ENCODE measurements at places on chromosomes 12 and 14. TPM values are rescaled to one million over a fixed set of nuclear protein-coding genes. Genes with fewer than 3 reads are reported as not detected.

- DNase-seq, result no peak
These were observed 102.9 kb downstream of the ADGRD1 start for GRCh38 chr12:131056626-131057025.

Gene ITGB7
- 32.5 TPM for total RNA-seq

- DNase-seq, result no peak
These were observed 129.4 kb downstream of the RPAP3 start for GRCh38 chr12:47576289-47576945.

DNA sequence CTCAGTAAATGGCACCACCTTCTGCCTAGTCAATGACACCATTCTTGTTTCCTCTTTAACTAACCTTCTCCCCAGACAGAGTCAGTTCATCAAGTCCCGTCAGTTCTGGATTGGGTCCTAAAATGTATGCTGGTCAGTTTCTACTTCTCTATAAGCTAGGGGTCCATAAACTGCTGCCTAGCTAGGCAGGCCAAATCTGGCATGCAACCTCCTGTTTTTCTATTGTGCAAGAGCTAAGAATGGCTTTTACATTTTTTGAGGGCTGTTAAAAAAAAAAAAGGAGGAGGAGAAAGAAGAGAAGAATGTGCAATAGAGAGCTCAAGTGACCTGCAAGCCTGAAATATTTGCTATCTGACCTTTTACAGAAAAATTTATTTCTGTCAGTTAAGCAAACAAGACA, 6.4 kb upstream of the TMED10 start:
- DNase-seq, result no peak

- no peak for DNase-seq
These were observed 326.7 kb downstream of the SLC6A15 start for GRCh38 chr12:84585776-84586395.

- DNase-seq, result no peak
These were observed 13.1 kb downstream of the NAA30 start for GRCh38 chr14:57403521-57403864.

Gene KRT7
- 1.9 TPM for total RNA-seq

DNA sequence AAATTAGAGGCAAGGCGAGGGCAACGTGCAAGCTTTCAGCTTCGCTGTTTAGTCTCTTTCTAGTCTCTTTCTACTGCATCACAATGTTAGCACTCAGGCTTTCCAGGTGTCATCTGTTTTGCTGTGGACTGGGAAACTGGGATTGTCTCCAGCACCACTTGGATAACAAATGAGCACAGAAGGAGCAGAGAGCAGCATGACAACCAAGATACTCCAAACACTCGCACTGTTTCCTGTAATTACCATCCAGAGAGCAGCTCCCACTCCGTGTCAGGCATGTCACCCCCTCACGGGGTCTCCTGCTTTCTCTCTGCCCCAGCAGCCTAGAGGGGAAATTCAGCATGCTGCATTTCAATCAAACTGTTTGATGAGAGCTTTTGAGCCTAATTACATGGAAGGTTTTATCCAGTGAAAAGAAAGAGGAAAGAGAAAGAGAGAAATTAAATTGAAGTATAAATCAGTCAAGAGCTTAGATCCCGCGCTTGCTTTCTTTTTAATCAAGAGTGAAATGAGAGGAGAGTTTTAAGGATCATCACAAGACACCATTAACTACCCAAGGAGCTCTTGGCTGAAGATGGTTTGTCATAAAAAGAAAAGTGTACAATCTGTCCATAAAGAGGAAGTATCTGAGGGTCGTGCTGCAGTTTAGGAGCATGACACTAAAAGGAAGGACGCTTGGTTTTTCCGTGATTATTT, 917.7 kb downstream of the DIO2 start:
- DNase-seq, result no peak

GRCh38 chr12:102439426-102440405, 40.6 kb downstream of the IGF1 start:
- DNase-seq, result no peak

Gene KRT3
- not detected for total RNA-seq

DNA sequence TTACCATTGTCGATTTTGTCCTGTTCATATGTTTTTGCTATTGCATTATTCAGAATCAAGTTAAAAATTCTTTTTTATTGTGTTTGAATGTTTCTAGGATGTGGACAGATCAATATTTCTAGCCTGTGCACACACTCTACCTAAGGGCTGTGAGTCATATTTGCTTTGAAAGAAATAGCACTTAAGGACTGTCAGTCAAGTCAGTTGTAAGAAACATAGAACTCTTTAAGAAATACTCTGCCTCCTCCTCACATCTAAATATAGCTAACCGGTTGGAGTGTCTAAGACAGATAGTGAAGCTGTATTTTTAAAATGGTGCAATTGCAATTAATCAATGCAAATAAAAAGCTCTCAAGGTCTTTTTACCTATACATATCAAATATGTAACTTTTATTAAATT, 17.9 kb upstream of the MGST1 start:
- DNase-seq, result no peak

- DNase-seq, result no peak
These were observed 239.3 kb downstream of the MED13L start for GRCh38 chr12:116037941-116038837.

DNA sequence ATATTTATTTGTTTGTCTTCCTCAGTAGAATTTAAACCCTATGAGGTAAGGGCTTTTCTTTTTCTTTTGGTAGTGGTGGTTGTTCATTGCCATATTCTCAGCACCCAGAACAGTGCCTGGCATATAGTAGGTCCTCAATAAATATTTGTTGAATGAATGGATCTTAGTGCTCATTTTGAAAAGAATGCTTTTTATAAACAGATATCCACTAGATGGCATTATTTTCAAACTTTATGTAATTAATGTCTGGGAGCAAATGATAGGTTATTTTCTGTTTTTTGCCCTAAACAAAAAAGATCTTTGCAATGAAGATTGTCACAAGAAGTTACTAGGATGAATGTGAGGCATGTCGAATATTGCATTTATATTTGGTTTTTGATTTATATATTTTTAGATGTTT, 64.1 kb downstream of the RAD51B start:
- no peak for DNase-seq

GRCh38 chr12:23084236-23084995, 459.4 kb downstream of the ETNK1 start:
- no peak for DNase-seq

GRCh38 chr14:74476107-74476506, 17.0 kb downstream of the NPC2 start:
- DNase-seq, result no peak

GRCh38 chr12:17206553-17206952, 600.6 kb upstream of the LMO3 start:
- DNase-seq, result no peak

Gene CACNA1C
- 0.02 TPM for total RNA-seq

GRCh38 chr14:68111853-68112270, 292.3 kb downstream of the RAD51B start:
- no peak for DNase-seq

- DNase-seq, result no peak
These were observed 585.4 kb downstream of the AACS start for GRCh38 chr12:125650587-125650986.

- no peak for DNase-seq
These were observed 69.8 kb downstream of the NCOR2 start for GRCh38 chr12:124497658-124498057.
